Heart right ventricle (tissue), 16 donors: ENCODE measurements at places on chromosomes 2 and 18. TPM values are rescaled to one million over a fixed set of nuclear protein-coding genes. Genes with fewer than 3 reads are reported as not detected.
A peak's percentile ranks its signal among the peaks of the same experiment; 100 is the strongest.

GRCh38 chr18:62157843-62158242, 29.0 kb downstream of the PIGN start:
- DNase-seq, result no peak

DNA sequence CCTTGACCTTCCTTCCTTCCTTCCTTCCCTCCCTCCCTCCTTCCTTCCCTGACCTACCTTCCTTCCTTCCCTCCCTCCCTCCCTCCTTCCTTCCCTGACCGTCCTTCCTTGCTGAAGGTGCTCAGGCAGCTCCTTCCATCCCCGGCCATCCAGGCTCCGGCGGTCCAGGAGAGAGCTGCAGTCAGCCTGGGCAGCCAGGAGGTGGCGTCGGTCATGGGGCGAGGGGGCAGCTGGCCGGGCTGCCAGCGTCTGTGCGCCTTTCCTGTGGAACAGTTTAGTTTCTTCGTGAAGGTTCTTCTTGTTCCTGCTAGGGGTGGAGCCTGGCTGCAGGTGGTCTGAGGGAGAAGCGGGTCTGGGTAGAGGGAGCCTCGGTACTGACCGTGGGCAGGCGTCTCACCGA, 15.7 kb downstream of the GPR35 start:
- no peak for DNase-seq

DNA sequence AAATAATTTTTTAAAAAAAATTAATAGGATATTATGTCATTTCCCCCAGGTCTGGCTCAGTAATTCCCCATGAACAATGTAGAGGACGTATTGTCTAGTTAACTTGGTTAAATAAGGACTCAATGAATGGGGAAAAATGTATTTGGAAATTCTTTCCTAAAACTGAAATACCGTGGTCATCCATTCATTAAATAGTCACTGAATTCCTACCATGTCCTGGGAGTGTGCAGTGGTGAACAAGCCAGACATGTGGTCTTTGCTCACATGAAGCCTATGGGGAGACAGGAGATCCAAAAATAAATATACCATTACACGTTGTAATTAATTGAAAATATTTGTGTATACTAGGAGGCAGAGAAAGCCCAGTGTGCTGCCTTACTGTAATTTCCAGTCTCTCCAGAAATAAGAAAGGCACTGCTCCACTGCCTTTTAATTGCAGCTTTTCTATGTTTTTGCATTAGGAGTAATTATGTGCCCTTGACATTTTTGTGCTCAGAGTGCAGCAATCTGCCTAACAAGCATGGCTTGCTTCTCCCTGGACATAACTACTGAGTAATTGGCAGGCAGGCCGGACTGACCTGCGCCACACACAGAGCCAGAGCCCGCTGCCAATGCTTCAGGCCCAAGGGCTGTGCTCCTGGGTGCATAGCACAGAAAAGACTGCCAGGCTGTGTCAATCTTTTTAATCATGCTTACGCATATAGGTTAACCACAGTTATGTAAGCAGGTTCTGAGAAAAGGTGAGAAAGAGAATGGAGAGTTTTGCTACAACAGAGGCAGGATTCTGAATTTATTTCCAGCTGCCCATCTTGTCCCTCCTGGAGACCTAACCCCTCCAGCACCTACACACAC, 22.2 kb upstream of the TTC39C start:
- peak; percentile 34 for DNase-seq

DNA sequence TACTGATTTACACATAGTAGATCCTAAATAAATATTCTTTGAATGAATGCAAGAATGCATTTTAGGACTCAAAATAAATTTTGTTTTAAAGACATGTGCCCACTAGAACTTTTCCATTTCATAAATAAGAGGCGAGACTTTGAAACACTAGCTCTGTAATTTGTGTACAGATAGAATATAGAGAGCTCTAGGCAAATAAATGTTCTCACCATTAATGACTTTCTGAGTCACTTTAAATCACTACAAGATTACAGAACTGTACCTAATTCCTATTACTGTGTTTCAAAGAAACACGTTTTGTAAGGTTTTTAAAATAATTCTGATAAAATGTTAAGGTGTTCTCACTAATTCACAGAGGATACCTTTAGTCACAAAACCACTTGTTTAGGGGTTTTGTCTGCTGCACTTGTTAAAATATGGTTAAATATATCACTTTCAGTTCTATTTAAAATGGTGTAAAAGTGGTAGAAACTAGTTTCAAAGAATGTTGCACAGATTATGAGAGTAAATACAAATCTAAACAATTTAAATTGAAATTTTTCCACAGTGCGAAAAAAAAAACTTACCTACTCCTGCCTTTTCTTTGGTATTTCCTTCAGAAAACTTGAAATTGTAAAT, 158.7 kb upstream of the ZC3H15 start:
- no peak for DNase-seq

DNA sequence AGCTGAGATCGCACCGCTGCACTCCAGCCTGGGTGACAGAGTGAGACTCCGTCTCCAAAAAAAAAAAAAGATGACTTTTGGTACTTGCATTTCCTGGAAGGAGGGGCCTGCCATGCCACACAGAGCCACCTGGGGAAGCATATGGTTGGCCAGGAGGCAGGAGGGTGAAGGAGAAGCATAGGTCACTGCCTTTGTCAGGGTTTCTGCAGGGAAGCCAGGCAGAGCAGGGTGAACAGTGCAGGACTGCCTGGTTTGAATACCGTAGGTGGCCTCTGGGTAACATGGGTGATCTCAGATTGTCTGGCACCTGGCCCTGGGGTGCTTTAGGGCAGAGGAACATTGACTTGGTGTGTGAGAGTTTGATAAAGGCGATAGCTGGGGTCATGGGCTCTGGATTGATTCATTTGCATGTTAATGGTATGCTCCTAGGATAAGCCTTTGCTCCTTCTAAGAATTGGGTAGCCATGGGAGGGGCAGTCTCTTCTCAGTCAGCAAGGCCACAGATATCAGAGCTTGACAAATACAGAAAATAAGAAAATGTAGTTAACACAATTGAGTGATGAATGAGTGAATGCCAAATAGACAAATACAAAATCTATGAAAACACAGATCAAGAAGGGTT, 124.0 kb upstream of the SEC11C start:
- DNase-seq, result no peak

The HOXD8 gene
- 0.47 TPM for total RNA-seq

The SERPINB10 gene
- total RNA-seq, result not detected
